ENCODE measurements at places on chromosomes 7 and 10. TPM values are rescaled to one million over a fixed set of nuclear protein-coding genes. Genes with fewer than 3 reads are reported as not detected.

- peaks cover 96% of the 10 kb centered on the region for H3K27me3 ChIP-seq
- peak overlapping the region; percentile 43 for H3K4me3 ChIP-seq
- H3K36me3 ChIP-seq: no peaks in the 10 kb centered on the region
- peaks cover 55% of the 10 kb centered on the region for H3K4me1 ChIP-seq
- DNase-seq: no peak
Measured at GRCh38 chr7:155454183-155455112, 3.5 kb upstream of the EN2 start.

DNA sequence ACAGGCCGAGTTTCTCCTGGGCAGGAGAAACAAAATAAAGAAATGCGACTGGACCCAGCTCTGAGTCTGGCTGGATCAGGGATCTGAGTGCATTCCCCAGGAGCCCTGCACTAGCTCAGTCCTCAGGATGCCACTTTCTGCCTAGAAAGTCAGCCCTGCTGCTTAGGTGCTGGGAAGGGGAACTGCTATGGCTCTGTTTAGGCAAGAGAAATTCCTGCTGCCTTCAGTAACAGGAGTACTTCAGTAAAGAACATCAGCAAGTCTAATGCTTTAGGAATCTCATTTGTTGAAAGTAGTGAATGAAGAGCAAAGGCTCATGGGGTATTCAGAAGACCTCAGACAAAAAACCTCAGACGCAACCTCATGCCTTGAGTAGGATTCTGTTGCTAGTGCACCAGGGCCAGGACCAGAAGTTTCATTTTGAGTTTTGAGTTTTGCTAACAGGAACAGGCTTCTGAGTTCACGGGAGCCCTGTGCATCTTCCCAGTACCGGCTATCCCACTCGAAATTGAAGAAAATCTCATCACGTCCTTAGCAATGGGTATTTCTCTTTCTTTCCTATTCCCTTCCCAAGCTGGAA, 170.8 kb upstream of the CDCA7L start:
- DNase-seq: no peak
- H3K36me3 ChIP-seq: peaks cover 24% of the 10 kb centered on the region
- peaks cover 22% of the 10 kb centered on the region for H3K4me1 ChIP-seq
- H3K27me3 ChIP-seq: peaks cover 4% of the 10 kb centered on the region

- H3K27ac ChIP-seq: no peak overlapping the region
- DNase-seq: no peak
- H3K27me3 ChIP-seq: no peaks in the 10 kb centered on the region
- H3K4me3 ChIP-seq: no peak overlapping the region
- H3K36me3 ChIP-seq: peaks cover 6% of the 10 kb centered on the region
Measured at GRCh38 chr10:99937630-99938029, 72.1 kb downstream of the DNMBP start.

- DNase-seq: no peak
- no peaks in the 10 kb centered on the region for H3K36me3 ChIP-seq
- peaks cover 25% of the 10 kb centered on the region for H3K4me1 ChIP-seq
- H3K27me3 ChIP-seq: peaks cover 10% of the 10 kb centered on the region
- H3K4me3 ChIP-seq: peak overlapping the region; percentile 87
- H3K27ac ChIP-seq: peak overlapping the region; percentile 71
Measured at GRCh38 chr7:156639426-156640256, 933 bp upstream of the RNF32 start.

HTR7 gene
- 0.22 TPM for total RNA-seq

- DNase-seq: no peak
- H3K4me1 ChIP-seq: no peaks in the 10 kb centered on the region
- H3K27me3 ChIP-seq: peaks cover 53% of the 10 kb centered on the region
- H3K36me3 ChIP-seq: no peaks in the 10 kb centered on the region
- no peak overlapping the region for H3K4me3 ChIP-seq
Measured at GRCh38 chr10:123746061-123746460, 79.9 kb downstream of the GPR26 start.

GRCh38 chr10:130454543-130455000, 318.4 kb downstream of the GLRX3 start:
- no peak for DNase-seq
- no peaks in the 10 kb centered on the region for H3K36me3 ChIP-seq
- H3K4me3 ChIP-seq: no peak overlapping the region

DNA sequence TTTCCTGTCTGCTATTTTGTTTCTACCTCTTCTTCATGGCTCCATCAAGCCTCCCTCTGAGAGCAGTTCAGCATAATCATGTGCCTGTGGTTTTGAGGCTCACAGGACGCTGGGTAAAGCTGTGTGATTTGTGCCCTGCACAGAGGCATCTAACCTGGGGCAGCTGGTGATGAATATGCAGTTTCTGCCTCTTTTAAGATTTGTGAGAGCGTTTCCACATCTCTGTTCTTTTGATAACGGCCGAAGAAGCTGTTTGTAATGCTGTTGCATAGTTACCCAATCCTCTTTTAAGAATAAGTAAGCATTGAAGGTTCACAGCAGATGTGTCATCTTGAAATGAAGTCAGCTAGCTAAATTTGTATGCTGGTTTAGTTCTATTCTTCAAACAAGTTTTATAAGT, 45.2 kb downstream of the PNLIPRP3 start:
- no peak overlapping the region for H3K27ac ChIP-seq
- no peak for DNase-seq
- H3K4me3 ChIP-seq: no peak overlapping the region
- H3K4me1 ChIP-seq: no peaks in the 10 kb centered on the region

JCAD gene
- total RNA-seq: 23.5 TPM

DNA sequence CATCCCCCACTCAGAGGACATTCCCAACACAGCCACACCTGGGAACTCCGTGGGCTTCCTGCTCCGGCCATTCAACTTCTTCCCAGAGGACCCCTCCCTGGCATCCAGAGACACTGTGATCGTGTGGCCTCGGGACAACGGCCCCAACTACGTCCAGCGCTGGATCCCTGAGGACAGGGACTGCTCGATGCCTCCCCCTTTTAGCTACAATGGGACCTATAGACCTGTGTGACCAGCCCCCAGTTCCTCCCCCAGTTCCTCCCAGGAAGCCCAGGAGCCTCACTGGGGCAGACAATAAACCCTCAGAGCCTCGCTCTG, 8.6 kb downstream of the AOC1 start:
- H3K36me3 ChIP-seq: no peaks in the 10 kb centered on the region
- no peak overlapping the region for H3K27ac ChIP-seq
- no peaks in the 10 kb centered on the region for H3K4me1 ChIP-seq

DNA sequence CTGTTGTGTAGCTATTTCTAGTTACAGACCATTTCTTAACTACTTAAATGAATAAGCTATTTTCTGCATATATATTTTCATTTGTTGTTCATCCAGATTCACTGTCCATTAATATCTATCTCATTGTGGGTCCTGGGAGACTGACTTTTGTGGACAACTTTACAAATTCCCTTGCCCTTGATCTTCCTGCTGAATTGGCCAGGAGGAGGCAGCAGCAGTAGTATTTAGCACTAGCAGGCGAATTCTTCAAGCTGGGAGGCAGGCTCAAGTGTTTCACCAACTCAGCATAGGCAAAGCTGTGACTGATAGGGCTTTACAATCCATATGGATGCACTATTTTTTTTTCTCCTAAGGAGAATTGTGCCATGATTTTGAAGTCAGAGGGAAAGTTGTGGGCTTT, 461.0 kb upstream of the NRG3 start:
- no peaks in the 10 kb centered on the region for H3K4me1 ChIP-seq
- no peak overlapping the region for H3K4me3 ChIP-seq
- H3K36me3 ChIP-seq: no peaks in the 10 kb centered on the region
- no peaks in the 10 kb centered on the region for H3K27me3 ChIP-seq

DNA sequence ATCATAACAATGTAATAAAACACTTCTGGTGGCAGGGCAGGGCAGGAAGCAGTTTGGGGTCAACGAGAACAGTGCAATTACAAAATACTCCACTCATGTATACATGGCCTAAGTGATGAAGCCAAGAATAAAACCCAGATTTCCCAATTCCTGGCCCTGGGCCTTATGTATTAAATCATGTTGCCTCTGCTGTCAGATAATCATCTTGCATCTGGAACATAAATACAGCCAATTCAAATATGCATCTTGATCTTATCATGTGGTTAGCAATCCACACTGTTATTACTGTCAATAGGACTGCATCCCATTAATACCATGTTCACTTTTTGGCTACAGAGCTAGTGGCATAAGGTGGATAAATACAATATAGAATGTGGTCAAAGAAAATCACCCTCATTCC, 186.5 kb upstream of the SLC25A13 start:
- H3K27ac ChIP-seq: no peak overlapping the region
- H3K36me3 ChIP-seq: no peaks in the 10 kb centered on the region
- H3K4me3 ChIP-seq: no peak overlapping the region
- no peak for DNase-seq
- H3K27me3 ChIP-seq: no peaks in the 10 kb centered on the region
- H3K4me1 ChIP-seq: no peaks in the 10 kb centered on the region

GIMAP1 gene
- 5.9 TPM for total RNA-seq

WDR86 gene
- total RNA-seq: 0.16 TPM

GRCh38 chr10:66350622-66351399, 575.0 kb upstream of the LRRTM3 start:
- H3K4me1 ChIP-seq: no peaks in the 10 kb centered on the region
- no peak overlapping the region for H3K4me3 ChIP-seq
- no peak overlapping the region for H3K27ac ChIP-seq
- DNase-seq: no peak

UMAD1 gene
- 16.4 TPM for total RNA-seq

DNA sequence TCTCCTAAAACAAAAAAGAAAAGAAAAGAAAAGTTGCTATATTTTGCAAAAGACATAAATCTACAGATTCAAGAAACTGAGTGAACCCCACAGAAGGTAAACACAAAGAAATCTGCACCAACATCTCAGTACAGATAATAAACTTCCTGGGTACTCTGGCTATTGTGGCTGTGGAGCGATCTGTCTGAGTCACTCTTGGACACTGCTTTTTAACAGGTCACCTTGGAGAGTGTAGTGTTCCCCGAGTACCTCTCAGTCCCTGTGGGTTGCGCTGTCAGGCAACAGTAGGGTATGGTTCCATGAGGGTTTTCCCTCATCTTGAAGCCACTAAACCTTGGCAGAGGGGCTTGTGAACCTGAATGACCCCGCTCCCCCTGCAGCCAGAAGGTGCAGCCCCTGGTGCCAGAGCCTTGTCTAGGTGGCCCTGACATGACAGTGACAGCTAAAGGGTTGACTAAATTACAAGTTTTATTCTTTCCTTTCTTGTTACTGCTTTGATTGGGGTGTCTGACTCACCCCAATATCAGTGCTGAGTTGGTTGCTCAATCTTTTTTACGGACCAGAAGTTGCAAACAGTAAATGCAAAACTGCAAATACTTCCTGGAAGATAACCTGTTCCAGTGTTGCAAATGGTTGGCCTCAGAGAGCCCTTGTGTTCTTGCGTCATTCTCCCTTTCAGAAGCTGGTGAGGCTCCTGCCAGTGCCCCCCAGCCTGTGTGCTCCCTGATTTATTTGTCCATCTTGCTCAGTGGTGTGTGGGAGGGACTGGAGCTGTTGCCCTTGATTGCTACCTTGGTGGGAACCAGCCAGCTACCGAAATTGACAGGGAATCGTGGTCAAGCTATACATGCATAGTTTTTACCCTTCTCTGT, 30.6 kb downstream of the POR start:
- peak overlapping the region; percentile 78 for H3K27ac ChIP-seq
- H3K27me3 ChIP-seq: no peaks in the 10 kb centered on the region
- no peak for DNase-seq
- H3K36me3 ChIP-seq: peaks cover 9% of the 10 kb centered on the region

- no peak overlapping the region for H3K4me3 ChIP-seq
- DNase-seq: no peak
- peaks cover 28% of the 10 kb centered on the region for H3K4me1 ChIP-seq
- H3K27me3 ChIP-seq: no peaks in the 10 kb centered on the region
- no peak overlapping the region for H3K27ac ChIP-seq
- H3K36me3 ChIP-seq: no peaks in the 10 kb centered on the region
Measured at GRCh38 chr10:72697716-72698115, 5.8 kb downstream of the MCU start.

PNLIP gene
- total RNA-seq: not detected

DNA sequence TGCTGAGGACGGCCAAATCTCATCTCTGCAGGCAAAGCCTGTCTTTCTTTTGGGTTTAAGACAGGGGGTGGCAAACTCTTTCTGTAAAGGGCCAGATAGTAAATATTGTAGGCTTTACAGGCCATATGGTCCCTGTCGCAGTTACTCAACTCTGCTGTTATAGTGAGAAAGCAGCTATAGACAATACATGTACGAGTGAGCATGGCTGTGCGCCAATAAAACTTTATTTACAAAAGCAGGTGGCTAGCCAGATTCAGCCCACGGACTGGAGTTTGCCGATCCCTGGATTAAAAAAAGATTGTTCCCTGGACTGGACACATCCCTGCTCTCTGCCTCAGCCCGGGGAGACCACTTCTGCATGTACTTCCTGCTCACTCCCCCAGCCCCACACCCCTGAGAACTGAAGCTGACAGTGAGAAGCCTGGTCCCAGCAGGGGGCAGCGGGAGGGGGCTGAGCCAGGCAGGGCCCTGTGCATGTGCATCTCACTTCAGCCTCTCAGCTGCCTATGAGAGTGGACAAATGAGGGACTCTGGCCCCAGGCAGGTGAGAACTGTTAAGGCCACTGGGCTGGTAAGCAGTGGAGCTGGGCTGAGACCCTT, 392.4 kb downstream of the PLXNA4 start:
- H3K27ac ChIP-seq: no peak overlapping the region
- no peaks in the 10 kb centered on the region for H3K4me1 ChIP-seq
- H3K27me3 ChIP-seq: no peaks in the 10 kb centered on the region

DNA sequence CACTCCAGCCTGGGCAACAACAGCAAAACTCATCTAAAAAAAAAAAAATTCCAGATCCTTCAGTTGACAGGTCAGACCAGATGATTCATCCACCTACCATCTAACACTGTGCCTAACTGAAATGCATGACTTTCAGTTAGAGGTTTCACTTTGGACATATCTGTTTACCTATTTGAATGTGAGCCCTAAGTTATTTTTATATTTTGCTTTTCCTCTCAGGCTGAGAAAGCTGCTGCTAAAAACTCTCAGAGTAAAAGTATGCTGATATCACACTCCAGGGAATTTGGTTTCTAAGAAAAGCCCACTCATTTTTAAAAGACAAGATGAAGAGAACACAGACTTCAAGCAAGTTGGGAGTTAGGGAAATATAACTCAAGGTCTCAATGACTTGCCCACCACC, 126.0 kb downstream of the SGMS1 start:
- no peaks in the 10 kb centered on the region for H3K36me3 ChIP-seq
- no peak for DNase-seq
- peaks cover 46% of the 10 kb centered on the region for H3K4me1 ChIP-seq
- H3K27me3 ChIP-seq: no peaks in the 10 kb centered on the region

DNA sequence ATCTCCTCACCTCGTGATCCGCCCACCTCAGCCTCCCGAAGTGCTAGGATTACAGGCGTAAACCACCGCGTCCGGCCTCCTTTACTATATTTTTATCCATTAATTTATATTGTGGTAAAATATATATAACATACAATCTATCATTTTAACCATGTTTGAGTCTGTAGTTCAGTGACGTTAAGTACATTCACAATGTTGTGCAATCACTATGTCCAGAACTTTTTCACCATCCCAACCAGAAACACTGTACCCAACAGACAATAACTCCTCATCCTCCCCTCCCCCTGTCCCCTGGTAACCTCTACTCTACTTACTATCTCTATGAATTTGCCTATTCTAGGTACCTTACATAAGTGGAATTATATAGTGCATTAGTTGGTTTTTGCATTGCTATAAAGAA, 297.5 kb upstream of the GALNT17 start:
- H3K4me3 ChIP-seq: no peak overlapping the region
- H3K27me3 ChIP-seq: peaks cover 73% of the 10 kb centered on the region
- peaks cover 3% of the 10 kb centered on the region for H3K4me1 ChIP-seq
- no peak for DNase-seq
- H3K36me3 ChIP-seq: no peaks in the 10 kb centered on the region

ASCC1 gene
- total RNA-seq: 37.0 TPM

HOXA7 gene
- 0.36 TPM for total RNA-seq

GRCh38 chr10:29328983-29329382, 40.1 kb downstream of the LYZL1 start:
- DNase-seq: peak; percentile 48
- H3K27ac ChIP-seq: peak overlapping the region; percentile 83
- no peaks in the 10 kb centered on the region for H3K36me3 ChIP-seq
- peaks cover 23% of the 10 kb centered on the region for H3K4me1 ChIP-seq

Measured in left ventricle myocardium inferior (tissue), 1 donor.